ENCODE measurements at places on chromosomes 3 and 15.

GRCh38 chr3:184554461-184554860, 7.1 kb upstream of the EPHB3 start:
- DNase-seq, result no peak

DNA sequence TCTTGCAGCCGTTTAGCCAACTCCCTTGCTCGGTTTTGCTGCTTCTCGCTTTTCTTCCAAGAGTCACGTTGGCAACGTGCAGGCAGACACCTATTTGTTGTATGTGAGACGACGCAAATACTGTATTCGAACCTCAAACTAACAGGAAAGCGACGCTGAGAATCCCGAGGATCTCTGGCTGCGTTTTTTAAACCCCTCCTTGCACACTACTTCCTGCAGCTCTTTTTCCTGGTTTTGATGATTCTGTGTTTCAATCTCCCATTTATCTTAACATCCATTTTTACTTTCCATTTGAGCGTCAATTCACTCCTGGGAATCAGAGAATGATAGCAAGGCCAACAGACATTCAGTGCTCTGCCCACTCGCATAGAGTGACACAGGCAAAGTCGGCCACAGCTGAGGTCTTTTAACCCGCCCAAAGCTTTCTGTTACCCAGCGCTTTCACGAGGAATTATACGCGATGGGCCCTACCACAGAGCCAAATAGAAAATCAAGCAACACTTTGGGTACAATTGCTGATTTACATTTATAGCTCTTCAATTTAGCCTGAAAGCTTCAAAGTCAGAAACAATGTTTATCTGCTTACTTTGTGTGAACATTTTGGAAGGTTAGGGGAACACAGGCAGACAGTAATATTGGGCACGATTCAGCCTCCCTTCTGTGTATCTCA, 1.6 kb upstream of the ANXA2 start:
- no peak for DNase-seq

DNA sequence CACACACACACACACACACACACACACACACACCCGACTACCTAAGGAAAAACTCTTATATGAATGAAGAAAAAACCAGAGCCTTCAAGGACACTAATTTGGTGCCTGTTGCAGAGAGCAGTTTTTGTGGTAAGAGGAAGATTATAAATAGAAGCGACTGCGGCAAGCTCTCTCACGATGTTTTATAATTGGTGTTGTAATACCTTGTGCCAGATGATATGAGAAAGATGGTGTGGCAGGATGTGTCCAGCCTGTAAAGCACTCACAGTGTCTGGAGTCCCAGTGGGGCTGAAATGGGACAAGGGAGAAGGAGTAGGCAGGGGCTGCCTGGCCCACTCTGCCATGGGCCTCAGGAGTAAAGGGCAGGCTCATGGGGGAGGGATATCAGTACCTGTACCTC, 839.9 kb downstream of the AGBL1 start:
- DNase-seq, result no peak

GRCh38 chr3:43892526-43892925, 201.8 kb downstream of the ABHD5 start:
- DNase-seq, result no peak

DNA sequence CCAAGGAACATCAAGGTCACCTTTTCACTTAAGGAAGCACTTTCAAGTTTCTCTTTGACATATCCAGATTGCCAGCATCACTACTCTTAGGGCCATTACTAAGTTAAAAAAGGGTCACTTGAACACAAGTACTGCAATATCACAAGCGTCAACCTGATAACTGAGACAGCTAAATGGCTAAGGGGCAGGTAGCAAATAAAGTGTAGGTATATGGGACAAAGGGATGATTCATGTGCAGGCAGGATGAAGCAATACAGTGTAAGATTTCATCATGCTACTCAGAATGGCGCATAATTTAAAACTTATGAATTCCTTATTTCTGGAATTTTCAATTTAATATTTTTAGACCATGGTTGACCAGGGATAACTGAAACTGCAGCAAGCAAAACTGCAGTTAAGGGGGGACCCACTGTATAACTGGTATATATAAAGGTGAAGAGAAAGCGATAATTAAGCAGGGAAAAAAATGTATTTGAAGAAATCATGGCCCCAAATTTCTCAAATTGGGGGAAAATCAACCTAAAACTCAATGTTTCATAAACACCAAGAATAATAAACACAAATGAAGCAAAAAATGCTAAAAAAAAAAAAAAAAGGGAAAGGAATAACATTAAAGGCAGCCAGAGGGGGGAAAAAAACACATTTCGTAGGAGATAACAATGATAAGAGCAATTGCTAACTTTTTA, 13.1 kb downstream of the CCR1 start:
- no peak for DNase-seq

- DNase-seq, result no peak
Measured at GRCh38 chr3:181328346-181328745, 338.8 kb upstream of the DNAJC19 start.

GRCh38 chr3:71580636-71581456, 2.7 kb downstream of the FOXP1 start:
- no peak for DNase-seq

GRCh38 chr3:126098391-126098858, 14.5 kb upstream of the SLC41A3 start:
- no peak for DNase-seq

DNA sequence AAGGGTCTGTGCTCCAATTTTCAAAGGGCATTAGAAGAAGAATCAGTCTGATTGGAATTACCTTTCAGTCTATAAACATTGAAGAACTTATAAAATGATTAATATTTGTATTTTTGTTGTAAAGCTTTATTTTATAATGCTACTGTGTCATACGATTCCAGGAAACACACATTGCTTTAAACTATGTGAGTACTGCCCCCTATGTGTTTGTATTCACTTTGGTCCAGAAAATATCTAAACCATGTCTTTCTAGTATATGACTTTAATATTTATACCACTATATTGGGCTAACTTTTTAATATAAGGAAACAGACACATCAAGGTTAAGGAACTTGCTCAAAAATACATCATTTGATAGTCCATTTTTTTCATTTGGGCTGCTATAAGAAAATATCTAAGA, 3.2 kb upstream of the RIOX2 start:
- DNase-seq, result no peak

- DNase-seq, result no peak
Measured at GRCh38 chr15:42102646-42103235, 8.4 kb upstream of the PLA2G4D start.

GRCh38 chr3:54264050-54264449, 141.7 kb downstream of the CACNA2D3 start:
- no peak for DNase-seq

DNA sequence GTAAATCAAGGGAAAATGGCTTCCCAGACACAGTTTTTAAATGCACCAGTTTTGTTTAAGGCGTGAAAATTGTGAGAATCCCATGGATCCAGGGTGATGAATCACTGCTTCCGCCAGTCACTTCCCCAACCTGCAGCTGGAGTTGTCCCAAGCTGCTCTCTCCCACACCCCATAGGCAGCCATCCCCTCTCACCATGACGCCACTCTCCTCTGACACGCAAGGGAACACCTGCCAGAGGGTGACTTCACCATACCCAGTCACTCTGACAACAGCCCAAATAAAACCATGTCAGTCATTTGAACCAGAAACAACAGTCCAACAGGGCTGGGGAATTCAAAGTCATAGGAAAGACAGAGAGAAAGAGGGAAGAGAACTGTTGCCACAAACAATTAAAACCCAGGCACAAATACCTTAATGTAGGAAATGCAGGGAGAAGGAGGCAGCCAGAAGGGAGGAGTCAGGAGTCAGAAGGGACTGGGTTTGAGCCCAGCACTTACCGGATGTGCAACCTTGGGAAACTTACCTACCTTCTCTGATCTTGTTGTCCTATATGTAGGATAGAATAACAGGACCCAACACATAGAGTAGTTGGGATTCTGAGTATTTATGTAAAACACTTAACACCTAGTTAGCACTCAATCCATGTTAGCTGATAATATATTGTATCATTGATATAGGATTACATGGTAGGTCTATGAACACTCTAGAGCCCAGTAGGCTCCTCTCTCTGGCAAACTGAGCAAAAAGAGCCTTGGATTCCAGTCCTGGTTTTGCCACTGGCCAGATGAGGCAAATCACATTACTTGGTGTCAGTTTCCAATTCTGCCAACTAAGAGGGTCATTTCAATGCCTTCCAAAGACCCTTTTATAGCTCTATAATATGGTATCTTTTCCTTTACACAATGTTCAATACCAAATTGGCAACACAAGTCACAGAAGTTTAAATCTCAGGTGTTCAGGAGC, 326.3 kb upstream of the ICE2 start:
- no peak for DNase-seq

DNA sequence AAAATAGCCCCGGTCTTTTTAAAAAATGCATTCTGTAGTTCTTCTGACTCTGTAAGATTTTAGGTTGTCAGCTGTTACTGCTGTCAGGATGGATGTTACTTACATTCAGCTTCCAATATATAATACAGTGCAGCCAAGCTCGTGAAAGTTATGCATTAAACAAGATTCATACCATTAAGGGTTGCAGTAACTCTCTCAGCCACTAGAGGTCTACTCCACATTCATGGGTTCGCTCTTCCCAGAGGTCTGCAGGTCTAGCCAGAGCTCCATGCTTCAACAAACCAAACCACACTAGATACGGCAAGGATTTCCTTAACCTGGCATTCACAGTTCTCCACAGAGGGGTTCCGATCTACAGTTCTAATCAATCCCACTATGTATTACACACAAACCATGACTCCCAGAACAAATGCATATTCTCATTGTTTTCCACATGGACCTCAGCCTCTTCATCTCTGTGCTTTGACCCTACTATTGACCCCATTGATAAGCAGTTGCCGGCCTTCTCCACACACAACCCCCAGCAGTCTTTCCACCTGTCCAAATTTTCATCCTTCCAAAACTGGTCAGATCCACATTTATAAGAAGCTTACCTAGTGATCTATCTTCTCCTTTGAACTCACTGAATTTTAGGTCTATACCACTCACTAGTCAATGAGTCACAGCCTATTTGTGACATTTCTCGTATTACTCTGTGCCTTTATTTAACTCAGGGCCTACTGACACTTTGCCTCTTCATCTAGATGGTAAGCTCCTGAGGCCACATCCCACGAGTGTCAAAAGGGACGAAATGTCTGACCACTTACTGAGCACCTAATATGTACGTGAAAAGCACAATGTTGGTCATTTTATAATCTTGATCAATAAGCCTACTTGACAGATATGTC, 33.7 kb downstream of the RORA start:
- no peak for DNase-seq

Measured in putamen (tissue), 1 donor.